ENCODE measurements at places on chromosomes 3 and 15.

- DNase-seq, result no peak
These were observed 11.4 kb upstream of the SH3GL3 start for GRCh38 chr15:83435782-83436181.

- no peak for DNase-seq
These were observed 21.9 kb downstream of the PLCL2 start for GRCh38 chr3:16906682-16907081.

DNA sequence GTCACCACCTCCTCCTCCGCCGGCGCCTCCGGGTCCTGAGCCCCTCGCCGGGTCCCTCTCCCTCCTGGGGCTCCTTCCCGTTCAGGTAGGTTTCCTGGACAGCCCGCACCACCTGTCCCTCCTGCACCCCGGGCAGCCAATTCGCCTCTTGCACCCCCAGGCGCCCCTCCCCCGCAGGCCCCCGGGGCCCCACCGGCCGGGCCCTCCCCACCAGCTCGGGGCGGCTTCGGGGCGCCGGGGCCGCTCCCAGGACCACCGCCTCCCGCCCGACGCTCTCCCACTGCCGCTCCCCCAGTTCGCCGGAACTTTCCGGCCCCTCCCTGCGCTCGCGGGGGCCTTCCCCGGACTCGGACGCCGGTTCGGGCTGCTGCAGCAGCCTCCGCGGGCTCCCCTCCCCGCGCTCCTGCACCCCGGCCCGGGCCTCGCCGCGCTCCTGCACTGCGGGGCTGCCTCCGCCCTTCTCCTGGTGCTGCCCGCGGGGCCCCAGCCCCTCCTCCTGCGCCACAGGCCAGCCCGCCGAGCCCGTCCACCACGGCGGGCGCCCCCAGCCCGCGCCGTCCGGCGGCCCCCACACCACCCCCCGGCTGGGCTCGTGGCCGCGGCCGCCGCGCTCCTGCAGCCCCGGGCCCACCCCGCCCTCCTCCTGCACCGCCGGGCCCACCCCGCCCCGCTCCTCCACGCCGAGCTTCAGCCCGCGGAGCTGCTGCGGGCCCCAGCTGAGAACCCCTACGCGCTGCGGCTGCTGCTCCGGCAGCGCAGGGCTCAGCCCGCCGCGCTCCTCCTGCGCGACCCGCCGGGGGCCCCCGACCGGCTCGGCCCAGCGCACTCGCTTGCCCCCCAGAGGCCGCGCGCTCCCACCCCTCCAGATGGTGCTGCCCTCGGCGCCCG is 587 bp upstream of the TNK2 start:
- DNase-seq, result peak; percentile 49

GRCh38 chr3:197309528-197310361 is 11.3 kb upstream of the DLG1 start:
- DNase-seq, result no peak

- no peak for DNase-seq
These were observed 302.2 kb upstream of the NR2E3 start for GRCh38 chr15:71508081-71508682.

DNA sequence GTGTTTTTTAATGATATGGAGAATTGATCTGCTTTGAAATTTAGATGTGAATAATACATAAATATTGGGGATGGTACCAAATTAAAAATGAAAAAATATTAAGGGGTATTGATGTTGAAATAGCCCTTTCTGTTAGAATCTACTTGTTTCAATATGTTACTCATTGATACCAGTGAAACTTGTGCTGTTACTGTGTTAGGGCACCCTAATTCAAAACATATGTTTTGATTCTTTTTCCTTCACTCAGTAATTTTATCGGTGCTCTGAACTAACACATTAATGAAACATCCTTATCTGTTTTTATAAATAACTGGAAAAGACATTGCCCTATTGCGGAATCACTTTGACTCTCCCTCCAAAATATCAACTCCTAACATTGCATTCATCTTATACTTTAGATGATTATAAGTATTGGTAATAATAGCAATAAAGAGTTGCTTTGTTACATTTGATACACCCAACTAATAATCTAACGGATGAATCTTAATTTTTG is 52.0 kb upstream of the CCNB2 start:
- DNase-seq, result no peak

GRCh38 chr3:127404221-127405009 is 116.6 kb upstream of the PRR20G start:
- no peak for DNase-seq

- no peak for DNase-seq
These were observed 17.0 kb downstream of the CX3CR1 start for GRCh38 chr3:39262846-39263245.

GRCh38 chr15:78909791-78910228 is 35.0 kb downstream of the CTSH start:
- no peak for DNase-seq

GRCh38 chr3:180362081-180362480 is 239.9 kb upstream of the TTC14 start:
- no peak for DNase-seq

DNA sequence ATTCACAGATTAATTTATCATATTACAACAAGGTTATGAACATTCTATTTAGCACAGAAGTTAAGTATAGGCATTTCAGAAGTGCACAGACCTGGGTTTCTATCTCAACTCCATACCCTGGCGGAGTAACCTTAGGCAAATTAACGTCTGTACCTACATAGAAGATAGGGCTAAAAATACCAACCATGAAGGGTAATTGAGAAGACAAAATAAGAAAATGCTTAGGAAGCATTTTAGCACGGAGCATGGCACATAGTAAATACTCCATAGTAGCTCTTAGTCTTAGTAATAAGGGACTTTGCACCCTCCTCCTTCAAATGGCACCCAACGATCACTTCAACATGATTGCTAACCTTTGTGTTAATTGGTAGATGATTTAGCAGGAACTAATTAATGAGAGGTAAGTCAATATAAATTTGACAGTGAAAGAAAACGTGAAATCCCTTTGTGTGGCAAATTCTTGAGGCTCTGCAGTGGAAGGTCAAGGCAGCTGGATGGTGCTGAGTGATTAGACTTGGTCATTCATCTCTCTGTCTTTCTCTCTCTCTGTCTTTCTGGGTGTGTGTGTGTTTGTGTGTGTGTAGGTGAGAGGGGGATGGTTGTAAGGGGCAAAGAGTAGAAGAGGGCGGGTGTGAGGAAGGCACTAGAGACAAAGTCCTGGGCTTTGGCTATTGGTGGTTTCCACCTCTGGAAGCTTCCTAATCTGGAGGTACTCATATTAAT is 131.1 kb upstream of the PHLDB2 start:
- no peak for DNase-seq

- DNase-seq, result no peak
These were observed 10.7 kb upstream of the ABTB1 start for GRCh38 chr3:127662001-127662469.

- DNase-seq, result no peak
These were observed 38.6 kb downstream of the ONECUT1 start for GRCh38 chr15:52751522-52751921.

DNA sequence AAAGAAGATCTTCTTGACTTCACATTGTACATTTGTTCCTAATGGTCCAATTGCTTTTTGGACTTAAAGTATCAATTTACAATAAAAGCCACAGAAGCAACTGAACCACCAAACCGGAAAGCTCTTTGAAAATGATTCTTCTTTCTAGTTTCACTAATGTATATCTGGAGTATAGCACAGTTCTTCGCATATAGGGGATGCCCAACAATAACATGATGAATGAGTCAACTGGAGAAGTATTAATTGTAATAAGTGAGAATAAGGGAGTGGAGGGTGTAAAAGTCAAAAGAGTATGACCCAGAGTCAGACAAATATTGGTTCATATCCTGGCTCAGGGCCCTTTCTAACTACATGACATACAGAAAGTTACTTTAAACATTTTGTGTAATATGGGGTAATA is 425.2 kb downstream of the ZBTB20 start:
- DNase-seq, result no peak

DNA sequence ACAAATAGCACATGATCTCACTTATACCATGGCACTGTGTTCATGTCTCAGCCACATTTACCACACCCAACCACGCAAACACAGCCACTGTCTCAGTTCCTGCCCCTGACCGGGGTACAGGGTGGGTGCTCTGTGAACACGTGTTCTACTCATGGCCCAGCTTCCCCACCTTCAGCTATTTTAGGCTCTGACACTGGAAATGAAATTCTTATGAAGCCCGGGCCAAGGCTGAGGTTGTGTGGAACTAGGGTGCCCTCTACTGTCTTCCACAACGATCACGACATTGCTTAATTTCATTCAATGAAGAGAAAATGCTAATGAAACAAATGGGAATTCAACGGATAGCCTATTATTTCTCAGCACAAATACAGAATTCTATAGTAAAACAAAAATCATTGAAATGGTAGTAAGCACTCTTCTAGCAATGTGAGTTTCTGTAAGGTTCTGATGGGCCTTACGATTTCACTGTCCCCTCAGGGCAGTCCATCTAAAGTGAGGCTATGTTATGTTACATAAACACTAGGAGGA is 2.1 kb upstream of the GABRA5 start:
- DNase-seq, result peak; percentile 54

DNA sequence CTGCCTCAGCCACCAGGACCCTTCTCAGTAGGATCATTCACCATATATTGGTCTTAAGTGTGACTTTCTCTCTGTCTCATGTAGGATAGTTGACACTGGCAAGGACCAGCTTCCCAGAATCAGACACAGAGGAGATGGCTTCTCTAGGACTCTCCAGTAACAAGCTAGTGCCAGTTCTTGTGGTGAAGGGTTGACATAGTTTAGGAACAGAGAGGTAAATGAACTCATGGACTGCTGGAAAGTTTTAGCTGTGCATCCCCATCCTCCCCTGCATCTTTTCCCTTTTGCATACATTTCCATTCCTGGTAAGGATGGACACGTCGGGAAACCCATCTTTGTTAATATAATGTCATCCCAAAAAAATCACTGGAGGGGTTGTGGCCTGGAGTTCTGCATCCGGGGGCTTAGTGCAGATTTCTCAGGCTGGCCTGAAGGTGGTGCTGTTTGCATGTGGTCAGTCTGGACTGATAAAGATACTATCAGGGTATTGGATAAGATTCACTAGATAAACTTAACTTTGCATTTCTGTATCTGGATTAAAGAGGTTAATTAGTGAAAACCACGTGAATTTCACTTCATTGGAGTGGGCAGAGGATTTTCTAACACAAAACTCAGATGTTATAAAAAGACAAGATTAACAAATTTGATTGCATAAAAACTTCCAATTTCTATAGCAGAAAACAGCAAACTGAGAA is 110.8 kb downstream of the TBC1D2B start:
- peak; percentile 45 for DNase-seq

- no peak for DNase-seq
These were observed 546.8 kb upstream of the EPHA6 start for GRCh38 chr3:96267577-96267976.

DNA sequence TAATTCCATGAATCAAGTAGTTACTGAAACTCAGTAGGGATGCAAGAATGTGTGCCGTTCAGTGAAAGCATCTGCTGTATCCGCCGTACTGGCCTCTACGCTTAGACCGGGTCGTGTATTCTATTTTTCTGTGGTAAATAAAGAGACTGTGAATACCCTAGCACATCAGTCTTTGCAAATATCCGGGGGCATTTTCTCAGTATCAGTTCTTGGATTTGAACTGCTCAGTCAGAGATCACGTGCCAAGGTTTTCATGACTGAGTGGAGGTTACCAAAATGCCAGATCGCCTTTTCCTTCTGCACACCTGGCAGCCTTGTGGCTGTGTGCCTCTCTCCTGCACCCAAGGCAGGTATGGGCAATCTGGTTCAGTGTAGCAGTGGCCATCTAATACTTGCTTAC is 377.0 kb downstream of the OCA2 start:
- DNase-seq, result no peak

DNA sequence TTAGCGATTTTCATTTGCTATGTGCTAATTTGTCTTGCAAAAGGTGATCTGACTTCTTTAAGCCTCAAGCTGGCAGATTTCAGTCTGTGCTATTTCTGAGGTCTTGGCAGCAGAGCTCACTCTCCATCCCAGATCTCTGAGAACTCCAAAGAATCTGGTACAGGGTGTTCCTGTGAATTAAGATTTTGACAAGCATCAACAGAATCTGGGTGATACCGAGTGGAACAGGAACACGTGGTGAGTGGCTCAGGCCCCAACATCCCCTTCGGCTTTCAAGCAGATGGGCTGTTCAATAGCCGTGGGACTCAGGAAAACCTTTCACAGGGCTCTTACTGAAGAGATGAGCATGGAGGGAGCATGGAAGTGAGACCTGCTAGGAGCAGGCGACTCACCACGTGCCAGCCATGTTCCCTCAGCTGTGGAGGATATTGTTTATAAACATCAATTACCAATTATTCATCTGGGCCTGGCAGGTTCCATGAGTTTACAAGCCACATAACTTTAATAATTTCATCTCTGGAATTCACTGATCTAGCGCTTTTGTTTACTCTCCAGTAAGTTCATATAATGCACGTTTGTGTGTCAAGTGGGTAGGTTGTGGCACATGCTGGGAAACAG is 103.4 kb upstream of the SELENOK start:
- DNase-seq, result no peak

DNA sequence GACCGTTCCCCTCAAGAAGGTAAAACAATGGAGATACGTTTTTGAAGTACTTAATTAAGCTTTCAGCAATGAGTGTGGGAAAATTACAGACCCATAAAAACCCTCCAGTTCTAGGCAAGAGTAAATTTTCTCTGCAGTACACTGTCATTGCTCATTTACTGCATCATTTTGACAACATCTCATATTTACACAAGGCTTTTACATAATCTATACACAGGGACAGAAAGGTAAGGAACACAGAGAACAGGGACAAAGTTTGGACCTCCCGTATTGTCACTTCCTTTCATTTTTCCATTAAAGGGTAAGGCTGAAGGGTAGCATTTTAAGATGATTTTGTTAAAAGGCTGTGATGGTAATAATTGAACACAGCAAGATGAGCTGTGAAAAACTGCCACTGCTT is 7.4 kb upstream of the HGD start:
- no peak for DNase-seq

- no peak for DNase-seq
These were observed 17.1 kb downstream of the GBE1 start for GRCh38 chr3:81744366-81744765.

DNA sequence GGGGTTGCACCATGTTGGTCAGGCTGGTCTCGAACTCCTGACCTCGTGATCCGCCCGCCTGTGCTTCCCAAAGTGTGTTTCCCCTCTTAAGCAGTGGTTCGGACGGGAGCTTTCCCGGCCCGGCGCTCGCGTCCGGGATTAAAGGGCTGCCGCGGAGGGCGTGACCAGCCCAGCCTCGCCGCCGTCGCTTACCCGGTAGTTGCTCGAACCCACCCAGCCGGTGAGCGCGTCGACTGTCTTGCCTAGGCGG is 513 bp downstream of the CLASP2 start:
- DNase-seq, result no peak

DNA sequence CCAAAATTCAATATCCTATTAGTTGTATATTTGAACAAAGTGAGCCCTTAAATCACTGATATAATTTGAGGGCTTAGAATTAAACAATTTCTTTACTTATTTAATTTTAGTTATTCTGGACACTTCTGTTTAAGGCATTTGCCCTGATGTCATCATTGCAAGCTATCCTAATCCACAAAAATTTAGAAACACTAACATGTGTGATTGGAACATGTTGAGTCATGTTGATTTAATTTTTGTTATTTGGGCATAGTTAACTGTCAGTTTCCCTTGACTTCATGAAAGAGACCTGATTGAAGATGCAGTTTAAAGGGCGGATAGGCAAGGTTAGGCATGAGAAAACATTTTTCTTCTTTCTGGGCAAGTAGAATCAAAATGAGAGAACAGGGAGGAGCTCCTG is 682.6 kb downstream of the ROBO1 start:
- DNase-seq, result no peak

Data from right hindlimb (tissue), 1 donor.